ENCODE measurements at places on chromosomes 11 and 22. TPM values are rescaled to one million over a fixed set of nuclear protein-coding genes. Genes with fewer than 3 reads are reported as not detected.

- no peak for DNase-seq
These were observed 69.6 kb downstream of the ZBTB16 start for GRCh38 chr11:114129142-114129541.

DNA sequence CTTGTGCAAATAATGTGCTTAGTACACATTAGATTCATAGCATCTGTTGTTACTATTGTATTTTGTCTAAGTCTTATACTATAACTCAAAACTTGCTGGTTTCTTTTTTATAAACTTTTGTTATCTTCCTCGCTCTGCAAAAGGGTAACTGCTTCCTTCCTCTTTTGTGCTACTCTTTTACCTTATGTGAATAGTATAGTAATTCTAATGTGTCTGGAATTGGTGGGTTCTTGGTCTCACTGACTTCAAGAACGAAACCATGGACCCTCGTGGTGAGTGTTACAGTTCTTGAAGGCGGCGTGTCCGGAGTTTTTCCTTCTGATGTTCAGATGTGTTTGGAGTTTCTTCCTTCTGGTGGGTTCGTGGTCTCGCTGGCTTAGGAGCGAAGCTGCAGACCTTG, 563.1 kb upstream of the LUZP2 start:
- DNase-seq, result no peak

GRCh38 chr11:118748056-118748455, 42.9 kb downstream of the DDX6 start:
- no peak for DNase-seq

- DNase-seq, result no peak
These were observed 499.3 kb upstream of the TENM4 start for GRCh38 chr11:79940165-79940564.

GRCh38 chr22:44701187-44701790, 715 bp upstream of the PRR5 start:
- no peak for DNase-seq

- DNase-seq, result peak; percentile 39
These were observed 30.8 kb upstream of the LRRC10B start for GRCh38 chr11:61477727-61478148.

DNA sequence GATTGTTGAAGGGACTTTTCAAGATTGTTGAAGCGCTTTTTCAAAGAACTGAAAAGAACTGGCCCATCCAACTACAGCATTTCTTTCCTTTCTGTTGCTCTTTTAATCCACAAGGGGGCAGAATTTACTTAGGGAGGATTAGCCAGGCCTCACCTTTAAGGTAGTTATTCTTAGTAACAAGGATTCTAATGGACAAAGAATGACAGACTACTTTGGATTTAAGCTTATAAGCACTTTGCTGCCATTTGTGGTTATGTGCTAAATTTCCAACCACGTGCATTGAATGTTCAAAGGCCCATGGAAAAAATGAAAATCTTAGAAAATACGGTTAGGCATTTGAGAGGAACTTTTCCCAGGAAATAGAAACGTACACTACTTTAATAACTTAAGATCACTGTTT, 49.5 kb upstream of the HSPA8 start:
- DNase-seq, result peak; percentile 41

DNA sequence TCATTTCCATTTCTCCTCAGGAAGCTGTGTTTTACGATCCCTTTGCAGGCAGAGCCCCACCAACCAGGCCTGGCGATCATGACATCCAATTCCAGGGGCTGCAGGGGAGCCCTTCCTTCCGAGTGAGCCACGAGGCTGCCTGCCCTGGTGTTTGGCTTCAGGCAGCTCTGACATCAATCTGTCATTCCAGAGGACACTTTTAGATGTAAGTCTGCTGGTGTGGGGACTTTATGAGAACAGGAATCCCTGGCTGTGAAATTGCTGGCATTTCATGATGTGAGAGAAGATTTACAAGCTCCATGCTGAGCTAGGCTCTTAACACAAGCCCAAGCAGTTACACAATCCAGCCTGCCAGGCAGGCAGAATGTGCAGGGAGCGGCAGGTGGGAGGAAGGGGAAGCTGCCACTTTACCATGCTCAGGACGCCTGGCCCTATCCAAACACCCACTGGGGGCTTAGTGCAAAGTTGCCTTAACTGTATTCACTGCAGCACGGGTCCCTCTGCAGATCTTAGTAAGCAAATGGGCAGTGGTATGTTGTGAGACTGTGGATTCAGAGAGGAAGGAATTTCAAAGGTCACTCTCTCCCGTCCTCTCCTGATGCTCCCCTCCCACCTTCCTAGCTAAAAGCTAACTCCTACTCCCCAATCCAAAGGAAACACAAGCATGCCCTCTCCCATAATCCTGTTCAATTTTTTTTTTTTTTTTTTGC, 43.4 kb upstream of the MICAL2 start:
- no peak for DNase-seq

DNA sequence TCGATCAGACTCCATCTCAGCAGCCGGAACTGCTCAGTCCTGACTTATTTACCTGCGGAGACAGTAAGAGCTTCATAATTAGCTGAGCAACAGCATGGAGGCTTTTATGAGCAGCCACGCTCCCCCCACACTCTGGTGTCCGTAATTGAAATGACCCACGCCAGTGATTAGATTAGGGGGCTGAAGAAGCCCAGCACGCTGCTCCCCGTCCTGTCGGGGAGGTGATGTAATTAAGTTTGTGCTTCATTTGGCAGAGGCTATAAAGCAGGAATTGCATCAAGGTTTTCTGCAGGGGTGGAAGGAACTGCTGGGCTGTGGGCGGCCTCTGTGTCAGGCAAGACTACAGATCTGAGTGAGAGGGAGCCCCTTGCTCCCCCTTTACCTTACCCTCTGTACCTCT, 22.8 kb upstream of the HTR3A start:
- DNase-seq, result no peak

GRCh38 chr11:86558207-86558606, 114.2 kb downstream of the ME3 start:
- peak; percentile 24 for DNase-seq

- no peak for DNase-seq
These were observed 844.7 kb upstream of the CCDC90B start for GRCh38 chr11:84130646-84131427.

Gene DDIAS
- 9.2 TPM for total RNA-seq

Gene RPL3
- 2,068 TPM for total RNA-seq

Gene DMC1
- 0.91 TPM for total RNA-seq

Gene SLC6A5
- total RNA-seq, result not detected

Gene MMP7
- total RNA-seq, result not detected

Gene NUP50
- 84.4 TPM for total RNA-seq

Gene OR52A1
- total RNA-seq, result not detected

Gene ADM2
- total RNA-seq, result 0.69 TPM

Gene OR52H1
- total RNA-seq, result not detected

Gene CSTPP1
- 29.6 TPM for total RNA-seq

Gene ACRV1
- total RNA-seq, result not detected

Gene MUC6
- not detected for total RNA-seq

All from endothelial cell of umbilical vein (primary cell).